ENCODE measurements at places on chromosomes 1 and 21. TPM values are rescaled to one million over a fixed set of nuclear protein-coding genes. Genes with fewer than 3 reads are reported as not detected.

DNA sequence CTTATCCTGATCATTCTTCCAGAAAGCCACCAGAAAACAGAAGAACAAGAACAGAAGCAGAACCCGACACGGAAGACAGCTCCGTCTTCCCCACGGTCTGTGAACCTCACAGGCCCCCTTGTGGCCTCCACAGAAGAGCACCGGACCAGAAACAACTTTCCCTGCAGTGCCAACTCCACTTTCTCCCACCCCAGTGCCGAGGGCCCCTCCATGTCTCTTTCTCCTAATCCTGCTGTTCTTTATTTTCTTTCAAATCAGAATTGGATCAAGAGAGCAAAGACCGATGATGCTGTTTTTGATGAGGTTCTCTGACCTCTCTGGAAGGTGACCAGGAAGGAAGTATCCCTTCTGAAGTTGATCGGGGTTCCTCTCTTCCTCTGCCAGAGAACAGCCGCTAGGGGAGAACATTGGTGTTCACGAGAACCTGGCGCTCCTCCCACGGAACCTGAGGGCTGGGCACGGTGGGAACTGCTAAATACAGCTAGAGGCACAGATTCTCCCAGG is 58.9 kb upstream of the CTTNBP2NL start:
- DNase-seq: peak; percentile 57

DNA sequence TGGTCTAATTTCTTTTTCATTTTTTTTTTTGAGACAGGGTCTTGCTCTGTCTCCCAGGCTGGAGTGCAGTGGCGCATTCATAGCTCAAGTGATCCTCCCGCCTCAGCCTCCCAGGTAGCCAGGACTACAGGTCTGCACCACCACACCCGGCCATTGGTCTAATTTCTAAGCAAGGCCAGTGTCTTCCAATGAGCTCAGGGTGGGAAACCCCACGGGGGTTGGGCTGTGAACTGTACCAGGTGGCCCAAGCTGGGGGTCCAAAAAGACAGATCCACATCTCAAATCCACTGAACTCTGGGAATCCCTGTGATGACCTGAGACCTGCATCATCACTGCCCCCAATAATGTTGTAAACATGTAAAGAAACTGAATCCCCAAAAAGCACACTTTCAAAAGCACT is 79.5 kb downstream of the BCAR3 start:
- DNase-seq: no peak

- no peak for DNase-seq
These were observed 114.0 kb downstream of the GREM2 start for GRCh38 chr1:240497908-240498307.

- no peak for DNase-seq
These were observed 13.2 kb upstream of the SLC45A3 start for GRCh38 chr1:205693421-205693991.

DNA sequence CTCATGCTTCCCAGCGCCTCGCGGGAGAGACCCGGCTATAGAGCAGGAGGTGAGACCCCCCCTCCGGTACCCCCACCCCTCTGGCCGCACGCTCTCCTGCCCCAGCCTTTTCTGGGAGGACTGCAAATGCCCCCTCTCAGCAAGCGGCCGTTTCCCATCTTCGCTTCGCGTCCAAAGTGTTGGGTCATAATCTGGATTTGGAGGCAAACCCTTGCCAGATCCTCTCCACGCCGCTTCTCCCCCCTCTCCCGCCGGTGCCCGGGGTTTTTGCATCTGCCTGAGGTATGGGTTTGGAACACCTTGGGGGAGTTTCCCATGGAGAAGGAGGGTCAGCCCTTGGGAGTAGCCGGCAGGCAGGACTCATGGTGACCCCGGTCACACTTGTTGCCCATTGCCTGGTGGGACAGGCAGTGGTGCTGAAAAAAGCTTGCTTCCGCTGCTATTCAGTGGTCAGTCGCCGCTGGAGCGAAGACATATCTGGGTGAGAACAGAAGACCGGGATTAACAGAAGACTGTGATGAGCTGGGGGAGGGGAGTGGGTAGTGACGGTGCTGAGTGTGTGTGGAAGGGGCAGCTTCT is 935 bp downstream of the KCNK2 start:
- no peak for DNase-seq

- no peak for DNase-seq
These were observed 103.6 kb upstream of the GPR52 start for GRCh38 chr1:174344162-174344561.

DNA sequence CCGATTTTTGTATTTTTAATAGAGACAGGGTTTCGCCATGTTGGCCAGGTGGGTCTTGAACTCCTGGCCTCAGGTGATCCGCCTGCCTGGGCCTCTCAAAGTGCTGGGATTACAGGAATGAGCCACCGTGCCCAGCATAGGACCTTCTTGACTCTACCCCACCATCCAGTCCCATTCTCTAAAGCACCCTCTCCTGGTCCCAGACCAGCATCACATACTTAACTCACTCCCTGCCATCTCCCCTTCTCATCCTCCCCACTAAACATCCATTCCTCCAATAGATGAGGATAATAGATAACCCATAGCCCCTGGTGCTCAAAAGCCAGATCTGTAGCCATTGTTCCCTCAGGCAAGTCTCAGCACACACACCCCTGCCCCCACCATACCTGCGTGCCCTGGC is 2.1 kb downstream of the ENTREP3 start:
- no peak for DNase-seq

DNA sequence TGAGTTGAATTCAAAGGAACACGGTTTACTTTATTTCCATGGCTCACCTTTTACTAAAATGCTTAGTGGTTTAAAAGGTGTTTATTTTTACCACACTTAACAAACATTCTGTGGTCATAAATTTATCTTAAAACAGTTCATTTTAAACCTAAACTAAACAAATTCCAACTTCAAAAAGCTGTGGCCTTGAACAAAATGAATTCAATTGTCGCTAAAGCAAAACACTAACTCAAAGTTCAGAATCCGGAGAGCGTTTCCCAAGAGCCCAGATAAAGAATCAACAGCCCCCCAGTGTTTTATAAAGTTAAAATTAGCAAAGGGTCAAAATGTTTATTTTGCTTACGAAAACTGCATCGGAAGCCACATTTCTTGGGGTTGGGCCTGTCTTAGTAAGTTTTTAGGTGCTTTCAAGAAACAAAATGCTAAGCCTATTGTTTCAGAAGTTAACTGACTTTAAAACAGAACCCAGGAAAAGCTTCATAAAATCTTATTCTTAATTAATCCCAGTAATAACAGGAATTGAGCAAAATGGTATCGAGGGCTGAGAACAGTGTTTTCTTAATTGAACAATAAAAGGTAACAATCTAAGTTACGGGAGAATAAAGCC is 1.3 kb downstream of the PUM1 start:
- no peak for DNase-seq

GRCh38 chr1:179121159-179121938 is 39.5 kb downstream of the TOR3A start:
- DNase-seq: no peak

DNA sequence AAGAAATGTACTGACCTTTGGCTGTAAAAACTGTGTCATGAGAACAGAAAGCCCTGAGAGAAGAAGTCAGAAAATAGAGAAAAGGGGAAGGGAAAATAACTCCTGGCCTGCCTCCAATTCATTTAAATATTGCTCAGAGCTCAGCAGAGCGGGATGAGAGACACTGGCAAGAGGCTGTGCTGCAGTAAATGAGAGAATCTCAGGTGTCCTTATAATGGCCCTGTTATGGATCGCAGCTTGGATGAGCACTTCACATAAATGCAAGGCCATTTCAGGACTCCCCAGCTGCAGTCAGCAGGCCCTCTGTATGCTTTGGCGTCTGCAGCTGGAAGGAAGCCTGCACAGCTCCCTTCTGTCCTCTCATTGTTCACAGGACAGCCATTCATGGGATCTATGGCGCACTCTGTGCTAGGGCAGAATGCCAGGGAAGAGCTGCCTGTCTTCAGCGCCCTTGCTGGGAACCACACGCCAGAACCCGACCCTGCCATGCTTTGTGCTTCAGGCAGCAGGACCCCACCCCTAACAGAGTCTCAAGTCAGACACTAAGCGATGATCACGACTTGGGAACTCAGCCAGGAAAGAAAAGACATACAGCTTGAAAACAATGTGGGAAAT is 20.7 kb upstream of the ABCB10 start:
- no peak for DNase-seq

DNA sequence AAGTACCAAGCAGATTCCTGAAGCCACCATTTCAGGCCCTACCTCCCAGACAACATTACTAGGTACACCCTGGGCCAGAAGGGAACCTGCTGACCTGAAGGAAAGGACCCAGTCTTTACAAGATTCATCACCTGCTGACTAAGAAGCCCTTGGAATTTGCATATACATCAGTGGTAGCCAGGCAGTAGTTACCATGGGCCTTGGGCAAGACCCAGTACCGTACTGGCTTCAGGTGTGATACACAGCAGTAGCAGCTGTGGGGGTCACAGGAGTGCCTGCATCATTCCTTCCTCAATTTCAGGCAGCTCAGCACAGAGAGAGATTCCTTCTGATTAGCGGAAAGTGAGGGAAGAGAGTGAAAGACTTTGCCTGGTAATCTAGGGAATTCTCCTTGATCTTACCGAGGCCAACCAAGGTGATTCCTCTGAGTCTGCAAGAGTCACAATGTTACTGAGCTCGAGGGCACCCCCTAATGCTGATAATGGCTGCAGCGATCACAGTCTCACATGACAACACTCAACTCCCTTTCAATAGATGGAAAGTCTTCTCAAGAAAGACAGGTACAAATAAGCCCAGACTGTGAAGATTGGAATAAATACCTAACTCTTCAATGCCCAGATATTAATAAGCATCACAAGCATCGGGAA is 22.0 kb upstream of the UHMK1 start:
- no peak for DNase-seq

- no peak for DNase-seq
These were observed 14.2 kb downstream of the MT1HL1 start for GRCh38 chr1:236990052-236990445.

GRCh38 chr1:158121604-158122254 is 59.0 kb upstream of the CD1D start:
- DNase-seq: no peak

- DNase-seq: no peak
These were observed 140.0 kb upstream of the POU3F1 start for GRCh38 chr1:38186566-38186965.

DNA sequence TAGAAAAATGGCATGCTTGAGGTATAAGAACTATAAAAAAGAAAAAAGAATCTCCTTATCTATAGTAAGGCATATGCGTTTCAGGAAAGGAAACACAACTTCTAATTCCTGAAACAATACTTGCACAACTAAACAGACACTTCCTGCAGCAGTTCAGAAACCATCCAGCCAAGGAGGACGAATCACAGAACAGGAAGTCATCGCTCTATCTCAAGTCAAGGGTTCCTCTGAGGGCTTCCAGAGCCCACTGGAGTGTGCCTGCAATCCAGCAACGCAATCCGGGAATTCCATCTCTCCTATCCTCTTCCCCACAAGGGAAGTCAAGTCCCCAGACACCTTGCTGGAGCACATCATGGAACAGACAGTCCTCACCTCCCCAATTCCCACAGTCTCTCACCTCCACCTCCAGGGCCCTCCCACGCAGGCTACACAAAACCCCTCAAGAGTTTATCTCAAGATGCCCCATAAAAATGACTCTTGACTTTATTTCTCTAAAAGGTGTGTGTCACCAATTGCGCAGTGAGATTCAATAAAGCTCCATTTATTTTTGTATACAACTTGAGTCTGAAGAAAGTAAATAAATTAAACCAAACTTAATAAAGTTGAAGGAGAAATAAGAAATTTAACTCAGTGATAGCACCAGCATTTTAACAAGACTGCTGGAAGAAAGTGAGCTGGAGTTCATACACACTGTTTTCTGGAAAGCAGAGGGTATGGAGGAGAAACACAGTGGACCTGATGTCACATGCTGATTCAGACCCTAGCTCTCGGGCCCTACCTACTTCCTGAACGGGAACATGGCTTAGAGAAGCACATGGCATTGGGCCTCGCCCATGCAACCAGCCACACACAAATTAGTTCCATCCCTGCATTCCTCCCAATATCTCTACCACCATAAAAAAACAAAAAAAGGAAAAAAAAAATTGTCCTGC is 39.9 kb downstream of the SIPA1L2 start:
- DNase-seq: no peak

GRCh38 chr1:247332215-247332622 is 552 bp upstream of the ZNF496 start:
- peak; percentile 52 for DNase-seq

- no peak for DNase-seq
These were observed 25.7 kb upstream of the VPS13D start for GRCh38 chr1:12204140-12204539.

- no peak for DNase-seq
These were observed 305.6 kb upstream of the LYPLAL1 start for GRCh38 chr1:218867941-218868626.

DNA sequence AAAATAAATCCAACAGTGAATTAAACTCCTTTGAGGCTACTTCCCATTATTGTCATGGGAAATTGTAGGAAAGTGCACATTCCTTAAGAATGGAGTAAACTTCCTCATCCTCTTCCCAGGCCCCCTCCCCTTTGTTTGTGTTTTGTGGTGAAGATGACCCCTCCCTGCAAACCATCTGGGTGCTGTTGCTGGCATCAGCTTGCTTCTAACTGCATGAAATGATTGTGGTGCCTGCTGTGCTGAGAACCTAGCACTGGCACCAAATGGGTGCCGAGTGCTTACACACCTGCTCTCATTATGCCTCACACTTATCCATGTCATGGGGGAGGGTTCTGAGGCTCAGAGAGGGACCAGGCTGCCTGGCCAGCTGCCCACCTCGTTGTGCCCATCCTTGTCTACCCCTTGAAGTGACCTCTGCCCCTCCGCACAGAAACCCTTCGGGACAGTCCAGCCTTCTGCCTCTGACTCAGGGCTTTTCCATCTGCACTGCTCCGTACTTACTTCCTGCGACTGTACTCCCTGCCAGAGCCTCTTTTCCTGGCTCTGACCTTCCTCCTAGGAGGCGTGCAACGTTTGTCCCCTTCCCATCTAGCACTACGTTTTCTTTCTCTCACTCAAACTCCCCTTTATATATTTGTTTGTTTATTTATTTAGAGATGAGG is 30.6 kb downstream of the CAPN2 start:
- no peak for DNase-seq

- no peak for DNase-seq
These were observed 42.1 kb upstream of the SYT6 start for GRCh38 chr1:114195819-114196218.

GRCh38 chr1:7827126-7827955 is 25.5 kb downstream of the UTS2 start:
- no peak for DNase-seq

Gene SLC25A24
- total RNA-seq: 1.1 TPM

Gene CFAP74
- total RNA-seq: 0.32 TPM

Gene BTG2
- 5.5 TPM for total RNA-seq

Gene RHD
- 0.51 TPM for total RNA-seq

Gene FOXO6
- not detected for total RNA-seq

Gene STIL
- 0.69 TPM for total RNA-seq

Gene ARHGAP30
- total RNA-seq: 7.4 TPM

Gene AADACL3
- not detected for total RNA-seq

Gene C1QTNF12
- total RNA-seq: 1.4 TPM

Gene TRNP1
- total RNA-seq: 24.8 TPM

Gene S100A5
- not detected for total RNA-seq

Gene MTF1
- total RNA-seq: 10.3 TPM

Gene CYP4X1
- 2.4 TPM for total RNA-seq

Gene IGSF9
- 53.7 TPM for total RNA-seq

Gene DCST1
- total RNA-seq: not detected

Gene OR2L3
- total RNA-seq: not detected

Gene HES5
- total RNA-seq: not detected

All from right lobe of liver (tissue), 6 donors.